Activated B cell treated with CpG ODN at 0.5 μM for 24 hours (primary cell): ENCODE measurements at places on chromosomes 11 and 22. TPM values are rescaled to one million over a fixed set of nuclear protein-coding genes. Genes with fewer than 3 reads are reported as not detected.

DNA sequence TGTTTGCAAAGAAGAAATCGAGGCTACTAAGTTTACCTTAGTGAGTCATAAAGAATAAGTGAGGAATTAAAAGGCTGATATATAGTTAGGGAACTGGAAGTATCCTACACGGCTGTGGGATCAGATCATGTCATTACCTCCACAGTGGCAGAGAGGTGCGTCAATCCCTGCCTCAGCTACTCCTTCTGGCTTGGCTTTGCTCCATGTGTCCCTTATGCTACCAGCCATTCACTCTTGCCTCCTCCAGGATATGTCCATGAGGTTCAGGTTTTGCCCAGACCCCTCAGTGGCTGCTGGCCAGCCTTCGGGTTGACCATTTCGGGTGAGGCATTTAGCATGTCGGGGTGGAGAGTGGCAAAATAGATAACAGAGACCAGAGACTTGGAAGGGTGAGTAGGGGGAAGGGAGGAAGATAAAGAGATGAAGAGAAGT lies 153.4 kb downstream of the LDLRAD3 start:
- DNase-seq: no peak

NAALADL1 gene
- 11.3 and 13.4 TPM in 2 replicates for total RNA-seq

RRAS2 gene
- total RNA-seq: 97.7 and 106 TPM in 2 replicates

DNA sequence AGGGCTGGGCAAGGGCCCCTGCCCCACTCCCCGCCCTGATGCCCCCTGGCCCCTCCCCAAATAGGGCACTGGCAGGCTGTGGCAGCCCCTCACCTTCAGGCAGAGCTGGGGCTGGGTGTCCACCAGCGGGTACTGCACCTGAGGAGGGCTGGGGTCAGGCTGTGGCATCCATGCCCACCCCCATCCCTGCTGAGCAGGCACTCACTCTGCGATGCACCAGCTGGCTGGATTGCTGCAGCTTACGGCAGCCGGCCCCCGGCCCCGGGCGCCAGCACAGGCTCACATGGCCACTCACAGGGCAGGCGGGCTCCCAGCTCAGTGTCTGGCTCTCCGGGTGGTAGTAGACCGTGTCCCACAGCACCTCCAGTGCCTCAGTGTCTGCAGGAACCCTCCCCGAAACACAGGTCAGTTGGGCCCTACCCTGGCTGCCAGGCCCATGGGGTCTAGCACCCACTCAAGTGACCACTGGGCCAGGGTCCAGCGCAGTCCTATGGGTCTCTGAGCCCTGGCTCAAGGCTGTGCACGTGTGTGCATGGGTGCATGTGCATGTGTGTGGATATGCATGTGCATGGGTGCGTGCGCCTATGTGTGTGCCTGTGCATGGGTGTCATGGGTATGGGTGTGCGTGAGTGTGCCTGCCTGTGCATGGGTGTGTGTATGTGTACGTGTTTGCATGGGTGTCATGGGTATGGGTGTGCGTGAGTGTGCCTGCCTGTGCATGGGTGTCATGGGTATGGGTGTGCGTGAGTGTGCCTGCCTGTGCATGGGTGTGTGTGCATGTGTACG lies 14.4 kb downstream of the IL17REL start:
- no peak for DNase-seq

GRCh38 chr11:43243927-43244326 lies 67.9 kb upstream of the API5 start:
- no peak for DNase-seq

- DNase-seq: no peak
Measured at GRCh38 chr11:86743223-86744118, 56.9 kb upstream of the PRSS23 start.

DNA sequence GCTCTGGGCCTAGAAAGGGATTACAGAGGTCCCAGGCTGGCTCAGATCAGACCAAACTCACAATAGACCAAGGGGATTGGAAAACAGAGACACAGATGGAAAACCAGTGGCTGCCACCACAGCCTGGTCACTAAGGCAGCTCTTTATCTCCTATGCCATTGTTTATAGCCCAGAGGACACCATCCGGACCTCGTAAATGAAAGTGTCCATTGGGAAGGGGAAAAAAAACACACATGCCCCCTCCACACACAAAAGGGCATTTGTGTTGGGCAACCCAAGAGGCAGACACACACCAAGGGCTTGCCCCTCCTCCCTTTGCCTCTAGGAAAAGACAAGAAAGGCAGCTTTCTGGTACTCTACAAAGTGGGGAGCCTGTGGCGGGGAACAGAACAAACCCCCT lies 85.9 kb downstream of the GAB2 start:
- DNase-seq: no peak

GRCh38 chr11:76810151-76810853 lies 27.1 kb downstream of the TSKU start:
- no peak for DNase-seq

GRCh38 chr11:35914816-35915215 lies 29.0 kb upstream of the LDLRAD3 start:
- DNase-seq: no peak

OR8B2 gene
- not detected in 2 replicates for total RNA-seq

GRCh38 chr11:130020323-130020722 lies 17.7 kb upstream of the PRDM10 start:
- DNase-seq: no peak

GRCh38 chr22:45554040-45554406 lies 51.3 kb downstream of the FBLN1 start:
- DNase-seq: no peak

BLID gene
- not detected in 2 replicates for total RNA-seq

GRCh38 chr22:39150848-39151215 lies 1.6 kb downstream of the CBX7 start:
- DNase-seq: no peak

NXPE1 gene
- not detected in 2 replicates for total RNA-seq

- DNase-seq: no peak
Measured at GRCh38 chr11:80307676-80308075, 866.8 kb upstream of the TENM4 start.

DNA sequence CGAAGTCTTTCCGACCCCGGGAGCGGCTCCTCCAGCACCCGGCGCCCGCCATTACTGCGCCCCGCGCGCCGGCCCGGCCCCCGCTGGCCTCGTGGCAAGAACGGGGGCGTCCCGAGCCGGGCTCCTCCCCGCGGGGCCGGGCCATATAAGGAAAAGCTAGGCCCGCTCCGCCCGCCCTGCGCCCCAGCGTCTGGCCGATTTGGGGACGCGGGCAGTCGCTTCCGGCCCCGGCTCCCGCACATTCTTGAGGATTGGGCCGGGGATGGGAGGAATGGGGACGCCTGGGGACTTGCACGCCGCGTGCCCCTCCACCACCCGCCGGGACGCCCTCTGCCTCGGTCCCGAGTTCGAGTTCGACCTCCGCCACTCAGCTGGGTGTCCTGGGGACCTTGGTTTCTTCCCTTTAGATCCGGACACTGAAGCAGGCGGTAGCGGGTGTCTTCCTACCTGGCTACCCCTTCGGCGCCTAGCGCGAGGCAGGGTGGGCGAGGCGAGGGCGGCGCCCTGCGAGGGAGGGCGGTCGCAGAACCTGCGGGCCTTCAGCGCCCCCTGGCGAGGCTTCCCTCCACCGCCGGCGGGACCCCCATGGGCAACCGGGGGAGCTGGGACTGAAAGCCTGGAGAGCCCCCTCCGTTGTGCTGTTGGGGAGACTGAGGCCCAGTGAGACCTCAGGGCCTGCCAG lies 3.8 kb downstream of the SMTN start:
- DNase-seq: peak; percentile 83

PCNX3 gene
- 45.3 and 51.4 TPM in 2 replicates for total RNA-seq

ELMOD1 gene
- total RNA-seq: not detected in 2 replicates

- no peak for DNase-seq
Measured at GRCh38 chr11:110737593-110737992, 25.4 kb upstream of the ARHGAP20 start.

C11orf58 gene
- total RNA-seq: 112 and 130 TPM in 2 replicates

DNA sequence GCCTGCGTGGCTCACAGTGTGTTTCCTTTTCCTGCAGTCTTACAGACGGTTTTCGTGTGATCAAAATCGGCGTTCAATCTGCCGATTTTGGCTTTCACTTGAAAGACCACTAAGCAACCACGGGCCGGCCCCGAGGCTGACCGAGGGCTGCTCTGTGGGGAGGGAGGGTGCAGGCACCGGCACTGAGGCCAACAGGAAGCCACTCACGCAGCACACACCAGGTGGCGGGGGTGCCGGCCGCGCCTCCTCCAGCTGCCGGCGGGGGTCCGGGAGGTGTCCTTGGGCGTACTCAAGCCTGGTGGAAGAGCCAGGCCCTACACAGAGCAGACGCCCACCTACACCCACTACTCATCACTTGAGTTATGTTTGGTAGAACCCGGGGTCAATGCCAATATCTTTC lies 14.3 kb downstream of the TOLLIP start:
- no peak for DNase-seq

SBF2 gene
- 7.9 and 12.0 TPM in 2 replicates for total RNA-seq

DNA sequence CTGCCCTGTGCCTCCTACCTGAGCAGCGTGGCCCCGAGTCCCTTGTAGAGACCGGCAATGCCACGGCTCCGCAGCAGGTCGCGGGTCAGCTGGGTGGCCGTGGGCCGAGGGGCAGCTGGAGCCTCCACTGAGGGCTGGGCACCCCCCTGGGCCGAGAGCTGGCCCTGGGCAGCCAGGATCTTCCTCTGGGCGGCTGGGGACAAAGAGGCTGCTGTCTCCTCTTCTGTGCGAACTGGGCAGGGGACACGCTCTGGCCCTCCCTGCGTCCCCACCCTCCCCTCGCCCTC lies 2.6 kb upstream of the CEND1 start:
- DNase-seq: no peak

- no peak for DNase-seq
Measured at GRCh38 chr11:102252339-102252891, 64.9 kb upstream of the BIRC3 start.

LIF gene
- 0.42 and 0.44 TPM in 2 replicates for total RNA-seq

- no peak for DNase-seq
Measured at GRCh38 chr11:1912289-1912878, 7.1 kb upstream of the TNNT3 start.

GRCh38 chr22:17368554-17369438 lies 464 bp upstream of the CECR2 start:
- peak; percentile 44 for DNase-seq

TRIM64C gene
- total RNA-seq: not detected in 2 replicates

GRCh38 chr22:27317971-27318428 lies 483.6 kb downstream of the MN1 start:
- no peak for DNase-seq

GRCh38 chr11:9040410-9040809 lies 36.6 kb upstream of the NRIP3 start:
- no peak for DNase-seq

C11orf87 gene
- not detected in 2 replicates for total RNA-seq

DNA sequence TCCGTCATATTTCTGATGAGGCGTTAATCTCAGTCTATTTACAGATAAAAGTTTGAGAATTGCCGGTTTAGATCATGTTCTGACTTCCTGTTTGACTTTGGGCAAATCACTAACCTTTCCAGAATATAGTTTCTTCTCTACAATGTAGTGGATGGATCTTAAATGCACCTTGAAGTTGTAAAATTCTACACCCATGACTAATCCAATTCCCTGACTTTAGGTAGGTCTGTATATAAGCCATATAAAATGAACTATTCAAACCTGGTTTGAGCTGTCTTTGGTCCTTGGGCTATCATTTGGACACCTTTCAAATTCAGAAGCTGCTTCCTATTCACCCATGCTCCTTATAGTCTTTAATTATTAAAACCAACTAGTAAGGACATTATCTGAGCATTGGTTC lies 52.2 kb upstream of the BLID start:
- no peak for DNase-seq

GRCh38 chr22:49966774-49967705 lies 6.5 kb downstream of the PIM3 start:
- DNase-seq: peak; percentile 49

- no peak for DNase-seq
Measured at GRCh38 chr11:117914991-117915618, 14.1 kb downstream of the TMPRSS13 start.

DNA sequence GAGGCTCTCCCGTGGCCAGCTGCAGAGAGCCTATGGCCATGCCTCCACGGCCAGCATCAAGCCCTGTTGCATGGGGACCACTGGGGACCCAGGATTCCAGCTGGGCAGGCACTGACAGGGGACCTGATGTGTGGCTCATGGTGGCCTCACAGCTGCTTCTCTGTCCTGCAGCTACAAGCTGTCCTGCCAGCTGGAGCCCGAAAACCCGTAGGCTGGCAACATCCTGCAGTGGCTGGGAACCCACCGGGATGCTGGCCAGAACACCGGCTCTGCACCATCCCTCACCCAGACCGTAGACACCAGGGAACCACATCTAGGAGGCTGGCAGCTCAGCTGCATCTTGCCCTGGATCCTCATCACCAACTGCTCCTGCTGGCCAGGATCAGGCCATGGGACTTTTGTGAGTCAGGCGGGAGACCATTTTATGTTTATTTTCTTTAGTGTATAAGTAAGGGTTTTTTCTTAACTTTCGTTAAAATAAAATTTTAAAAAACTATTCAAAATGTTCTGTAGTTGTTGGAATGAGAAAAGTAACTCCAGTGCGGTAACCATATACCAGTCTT lies 7.9 kb downstream of the RGL4 start:
- DNase-seq: no peak

- no peak for DNase-seq
Measured at GRCh38 chr11:69439651-69440464, 41.6 kb upstream of the LINC01488 start.

DNA sequence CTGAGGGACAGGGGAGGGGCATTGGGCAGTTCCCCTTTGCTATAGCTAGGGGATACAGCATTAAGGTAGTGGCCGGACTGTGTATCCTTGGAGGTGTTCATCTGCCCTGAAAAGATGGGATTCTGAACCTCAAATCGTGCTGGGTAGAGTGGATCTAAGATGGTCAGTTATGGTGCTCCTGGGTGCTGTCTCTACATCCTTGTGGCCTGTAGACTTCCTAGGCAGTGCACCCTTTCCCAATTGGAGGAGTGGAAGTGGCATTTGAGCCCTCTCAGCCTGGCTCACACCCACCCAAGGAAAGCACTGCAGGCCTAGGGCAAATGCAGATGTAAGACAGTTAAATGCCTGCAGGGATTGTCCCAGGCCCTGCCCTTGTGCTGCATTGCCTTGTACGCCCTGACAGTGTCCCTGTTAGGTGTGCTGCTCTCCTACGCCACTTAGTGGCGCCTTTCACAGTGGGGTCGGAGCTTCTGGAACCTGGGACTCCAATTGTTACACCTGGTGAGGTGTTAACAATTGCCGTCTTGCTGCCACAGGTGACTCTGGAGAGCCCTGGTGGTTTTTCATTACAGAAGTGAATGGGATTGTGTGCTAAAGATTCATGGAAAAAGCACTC lies 35.0 kb downstream of the PPFIBP2 start:
- no peak for DNase-seq

SH3BP1 gene
- total RNA-seq: 87.9 and 88.4 TPM in 2 replicates

YPEL1 gene
- total RNA-seq: 3.0 and 4.1 TPM in 2 replicates
